ENCODE measurements at places on chromosomes 4 and X.

DNA sequence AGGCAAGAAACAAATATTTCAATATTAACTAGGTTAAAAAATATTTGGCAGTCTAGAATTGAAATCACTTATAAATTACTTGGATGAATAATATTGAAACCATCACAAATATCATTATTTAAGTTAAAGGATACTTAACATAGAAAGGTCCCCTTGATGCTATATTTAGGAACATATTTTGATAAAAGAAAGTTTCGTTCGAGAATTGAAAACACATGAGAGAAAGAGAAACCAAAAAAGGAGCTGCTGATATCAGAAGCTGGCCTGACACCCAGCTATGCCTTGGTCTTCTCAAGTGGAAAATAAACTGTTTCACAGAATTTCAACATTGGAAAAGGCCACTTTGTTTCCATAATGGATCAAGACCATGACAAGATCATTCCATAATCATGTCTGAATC is 762.4 kb downstream of the DMD start:
- no peak for DNase-seq

DNA sequence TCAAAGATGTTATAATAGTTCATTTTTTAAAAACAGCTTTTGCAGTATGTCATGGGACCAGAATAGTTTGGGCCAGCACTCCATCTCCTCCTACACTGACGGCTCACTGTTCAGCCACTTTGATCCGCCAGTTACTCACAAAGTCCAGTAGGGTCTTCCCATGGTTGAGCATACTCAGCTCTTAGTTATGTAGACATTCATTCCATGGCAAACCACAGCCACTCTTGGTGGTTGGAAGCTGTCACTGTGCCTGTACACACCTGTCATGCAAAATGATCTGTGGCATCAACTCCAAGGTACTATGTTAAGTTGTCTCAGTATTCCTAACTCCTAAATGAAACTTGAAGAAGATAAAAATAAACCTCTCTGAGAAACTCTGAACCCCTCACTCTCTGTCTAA is 127.2 kb downstream of the NR3C2 start:
- DNase-seq, result no peak

GRCh38 chr4:89221167-89221867 is 86.3 kb downstream of the GPRIN3 start:
- DNase-seq, result no peak

DNA sequence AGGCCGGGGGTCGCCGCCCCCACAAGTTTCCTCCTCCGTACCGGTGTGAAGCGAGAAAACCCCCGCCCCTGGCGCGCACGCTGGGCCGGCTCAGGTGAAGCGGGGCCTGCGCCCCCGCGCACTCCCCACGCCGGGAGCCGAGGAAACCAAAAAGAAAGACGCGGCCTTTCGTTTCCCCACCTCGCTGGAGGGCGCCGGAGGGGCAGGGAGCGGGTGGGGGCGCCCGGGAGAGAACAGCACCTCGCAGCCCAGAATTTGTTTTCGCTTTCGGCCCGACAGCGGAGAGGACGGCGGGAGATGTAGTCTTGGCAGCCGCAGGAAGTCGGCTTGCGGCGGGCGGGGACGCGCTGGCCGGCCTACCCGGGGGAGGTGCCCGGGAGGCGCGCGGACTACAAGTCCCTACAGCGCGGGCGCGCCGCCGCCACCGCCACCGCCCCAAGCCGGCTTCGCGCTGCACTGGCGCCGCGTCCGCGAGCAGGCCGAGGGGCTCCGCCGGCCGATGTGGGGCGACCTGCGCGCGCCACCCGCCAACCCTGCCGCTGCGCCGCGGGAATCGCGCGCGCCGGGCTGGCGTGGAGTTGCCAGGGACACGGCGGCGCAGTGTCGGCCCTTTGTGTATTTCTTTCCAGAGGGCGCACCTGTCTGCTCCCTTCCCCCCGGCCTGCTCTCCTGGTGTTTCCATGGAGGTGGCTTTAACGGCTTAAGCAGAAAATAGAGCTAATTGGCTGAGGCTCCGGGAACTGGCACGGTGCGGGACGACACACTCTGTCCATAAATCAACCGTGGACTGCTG is at the start of gene OTUD4:
Gene OTUD4, minus strand, starts transcription at position 292 of the 793 bp plus-strand sequence. CDS start 616 bp downstream, outside the sequence.
- DNase-seq, result peak; percentile 95

DNA sequence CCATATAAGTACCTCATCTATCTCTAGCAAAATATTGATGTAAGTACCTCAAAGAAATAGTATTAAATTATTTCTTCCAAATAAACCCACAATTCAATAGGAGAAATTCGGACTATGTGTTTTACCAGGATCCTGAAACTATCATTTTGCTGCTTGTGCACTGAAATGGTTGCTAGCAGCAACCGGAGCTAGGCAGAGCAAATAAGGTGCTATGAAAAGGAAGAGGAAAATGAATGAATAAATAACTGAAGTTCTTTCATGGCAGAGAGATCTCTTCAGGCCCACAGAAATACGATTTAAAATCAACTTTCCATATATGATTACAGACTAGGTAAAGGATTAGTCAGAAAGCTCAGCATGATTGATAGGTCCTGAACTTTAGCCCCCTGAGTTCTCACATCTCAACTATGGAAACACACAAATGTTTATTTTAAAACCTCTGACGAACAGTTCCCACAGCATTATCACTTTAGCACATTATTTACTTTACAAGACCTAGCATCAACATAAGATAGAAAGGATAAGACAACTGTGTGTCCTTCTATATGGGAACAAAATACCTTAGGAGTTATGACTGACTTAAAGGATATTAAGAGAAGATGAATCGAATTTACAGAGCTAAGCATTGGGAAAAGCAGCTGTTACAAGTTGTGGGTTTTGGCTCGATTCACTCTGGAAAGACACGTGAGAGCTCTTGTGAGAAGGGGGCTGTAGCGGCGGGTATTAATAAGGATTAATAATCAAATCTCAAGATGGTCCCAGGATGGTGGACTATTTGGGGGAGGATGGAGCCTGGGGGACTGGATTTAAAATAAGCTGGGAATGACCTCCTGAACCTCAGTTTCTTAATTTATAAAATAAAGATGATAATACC is 104.3 kb downstream of the CORIN start:
- no peak for DNase-seq

DNA sequence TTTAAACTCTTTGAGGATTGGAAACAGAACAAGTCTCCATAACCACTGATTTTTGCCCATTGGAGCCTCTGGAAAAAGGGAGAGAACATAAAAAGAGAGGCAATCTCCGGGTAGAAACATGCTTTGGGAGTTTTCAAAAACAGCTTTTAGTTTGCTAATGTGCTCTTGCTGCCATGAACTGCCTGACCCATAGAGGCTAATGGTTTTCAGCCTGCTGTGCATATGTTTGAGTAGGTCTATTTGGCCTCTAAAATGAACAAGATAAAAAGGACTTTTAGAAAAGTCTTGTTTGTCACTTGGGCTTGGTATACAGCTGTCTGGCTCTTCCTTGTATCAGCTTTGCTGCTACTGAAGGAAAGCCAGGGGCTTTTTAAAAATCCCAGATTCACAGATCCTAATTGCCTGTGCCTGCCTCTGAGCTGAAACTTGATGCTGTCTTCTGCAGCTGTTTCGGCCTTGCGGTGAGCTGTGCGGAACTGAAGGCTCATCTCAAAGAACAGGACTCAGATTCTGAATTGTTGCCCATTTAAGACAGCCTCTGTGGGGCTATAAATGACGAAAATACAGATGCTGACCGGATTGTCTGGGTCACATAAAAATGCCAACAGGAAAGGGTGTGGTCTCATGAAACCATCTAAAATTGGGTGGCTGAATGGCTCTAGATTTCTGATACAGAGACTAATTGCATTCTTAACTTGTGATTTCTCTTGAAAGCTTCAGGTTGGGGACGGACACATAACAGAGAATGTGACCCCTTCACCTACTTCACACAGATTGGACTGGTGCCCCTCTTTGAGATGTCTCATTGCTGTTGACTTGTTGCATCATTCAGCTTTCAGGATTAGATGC is 18.4 kb upstream of the ZNF41 start:
- no peak for DNase-seq

DNA sequence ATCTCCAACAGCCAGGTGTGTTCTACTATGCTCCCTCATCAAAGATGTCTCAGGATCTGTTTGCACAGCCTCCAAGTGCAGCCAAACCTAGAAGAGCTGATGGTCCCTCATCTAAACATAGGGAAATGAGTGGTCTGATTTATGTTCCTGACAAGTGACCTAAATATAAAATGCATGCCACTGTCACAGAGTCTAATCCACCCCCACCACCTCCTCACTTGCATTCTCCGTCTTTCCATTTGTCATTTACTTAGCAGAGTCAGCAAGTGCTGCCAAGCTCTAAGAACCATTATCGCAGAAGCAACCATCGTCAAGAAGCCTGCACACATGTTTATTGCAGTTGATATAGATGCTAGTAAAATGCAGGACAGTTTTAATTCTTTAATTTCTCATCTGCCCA is 33.1 kb upstream of the VCX3A start:
- no peak for DNase-seq

GRCh38 chrX:71060127-71060526 is 8.0 kb downstream of the SNX12 start:
- no peak for DNase-seq

Data from stimulated activated CD8-positive, alpha-beta memory T cell treated with anti-CD3 and anti-CD28 coated beads, Interleukin-4, amount 100 ng/mL, for 4 hours (primary cell).